ENCODE measurements at places on chromosomes 13 and 19. TPM values are rescaled to one million over a fixed set of nuclear protein-coding genes. Genes with fewer than 3 reads are reported as not detected.

GRCh38 chr13:32984857-32985626, 31.2 kb upstream of the KL start:
- DNase-seq = no peak

- DNase-seq = no peak
Measured at GRCh38 chr13:95388420-95389079, 87.3 kb upstream of the ABCC4 start.

GRCh38 chr13:113552079-113552478, 32.5 kb upstream of the TFDP1 start:
- DNase-seq = no peak

GRCh38 chr13:79631051-79631659, 150.2 kb downstream of the NDFIP2 start:
- no peak for DNase-seq

DNA sequence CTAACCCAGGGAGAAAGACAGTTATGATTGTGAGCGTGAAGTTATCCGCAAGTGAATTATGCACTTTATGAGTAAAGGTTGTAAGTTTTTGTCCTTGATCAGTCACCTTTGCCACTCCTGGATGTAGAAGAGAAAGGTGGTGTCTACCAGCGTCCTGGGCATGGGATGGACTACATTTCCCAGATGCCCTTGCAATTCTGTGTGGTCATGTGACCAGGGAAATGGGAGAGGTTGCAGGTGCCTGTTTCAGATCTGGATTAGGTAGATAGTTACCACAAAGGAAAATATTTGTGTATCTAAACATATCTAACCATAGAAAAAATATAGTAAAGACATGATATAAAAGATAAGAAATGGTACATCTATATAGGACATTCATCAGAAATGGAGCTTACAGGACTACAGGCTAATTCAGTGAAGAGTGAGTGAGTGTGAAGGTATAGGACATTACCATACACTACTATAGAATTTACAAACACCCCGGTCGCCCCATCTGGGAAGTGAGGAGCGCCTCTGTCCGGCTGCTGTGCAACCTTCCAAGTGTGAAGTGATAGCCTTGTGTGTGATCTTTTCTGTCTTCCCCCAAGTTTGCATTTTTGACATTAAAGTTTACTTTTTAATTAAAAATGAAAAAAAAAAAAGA, 51.6 kb upstream of the CACNA1A start:
- no peak for DNase-seq

DNA sequence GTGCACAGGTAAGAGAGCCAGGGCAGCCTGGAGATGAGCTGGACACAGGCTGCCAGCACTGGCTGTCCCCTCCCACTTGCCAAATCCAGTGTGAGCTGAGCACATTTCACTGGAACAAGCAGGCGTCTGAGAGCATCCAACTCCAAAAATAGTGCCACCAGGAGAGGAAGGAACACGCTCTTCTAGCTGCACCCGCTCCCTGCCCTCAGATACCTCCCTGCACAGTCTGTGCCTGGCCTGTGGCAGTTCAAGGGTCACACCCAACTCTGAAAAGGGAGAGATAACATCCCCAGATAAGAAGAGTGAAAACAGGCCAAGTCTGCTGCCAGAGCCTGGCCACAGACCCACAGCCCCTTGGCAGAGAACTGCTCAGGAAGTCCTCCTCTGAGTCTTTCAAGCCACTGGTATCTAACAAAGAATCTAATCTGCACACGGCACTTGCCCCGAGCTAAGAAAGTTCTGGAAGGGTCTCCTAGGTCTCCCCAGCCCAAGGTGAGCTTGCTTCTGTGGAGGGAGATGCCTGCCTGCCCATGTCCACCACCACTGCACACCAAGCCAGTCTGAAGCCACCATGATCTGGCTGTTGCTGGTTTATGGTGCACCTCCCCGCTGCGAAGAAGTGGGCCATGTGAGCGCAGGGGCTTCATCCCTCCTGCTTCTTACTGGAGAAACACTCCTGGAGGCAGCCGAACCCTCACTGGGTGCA, 14.7 kb downstream of the ELL start:
- DNase-seq = no peak

GRCh38 chr13:50200569-50200968, 185.3 kb downstream of the KCNRG start:
- no peak for DNase-seq

DNA sequence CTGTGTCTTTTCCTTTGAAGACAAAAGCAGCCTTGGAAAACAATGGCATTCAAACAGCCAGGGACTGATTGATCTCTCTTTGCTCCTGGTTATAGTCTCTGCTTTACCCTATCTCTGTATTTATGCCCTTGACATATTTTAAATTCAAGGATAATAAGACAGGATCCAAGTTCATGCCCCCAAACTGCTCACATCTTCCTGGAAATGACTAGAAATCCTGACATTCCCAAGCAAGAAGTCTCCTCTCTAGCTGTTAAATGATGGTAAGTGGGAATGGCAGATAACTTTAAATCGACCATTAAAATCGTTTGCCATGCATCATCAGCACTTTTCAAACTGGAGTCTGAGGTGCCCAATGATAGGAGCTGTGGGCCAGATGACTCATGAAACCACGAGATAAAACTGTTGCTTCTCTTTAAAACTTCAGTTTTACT, 435.6 kb downstream of the FOXO1 start:
- DNase-seq = no peak

GRCh38 chr19:11949201-11949600, 15.6 kb upstream of the ZNF763 start:
- no peak for DNase-seq

- no peak for DNase-seq
Measured at GRCh38 chr13:86425170-86425815, 626.1 kb upstream of the SLITRK6 start.

Gene VSTM1
- not detected for polyA plus RNA-seq

Gene SMAD9
- polyA plus RNA-seq = 0.03 TPM

Gene SLC1A6
- polyA plus RNA-seq = not detected

Gene AKAP8
- 14.2 TPM for polyA plus RNA-seq

Gene IQCN
- polyA plus RNA-seq = not detected
